ENCODE measurements at places on chromosomes 5 and 9.

- no peak for DNase-seq
These were observed 37.3 kb upstream of the NOTCH1 start for GRCh38 chr9:136582977-136583735.

DNA sequence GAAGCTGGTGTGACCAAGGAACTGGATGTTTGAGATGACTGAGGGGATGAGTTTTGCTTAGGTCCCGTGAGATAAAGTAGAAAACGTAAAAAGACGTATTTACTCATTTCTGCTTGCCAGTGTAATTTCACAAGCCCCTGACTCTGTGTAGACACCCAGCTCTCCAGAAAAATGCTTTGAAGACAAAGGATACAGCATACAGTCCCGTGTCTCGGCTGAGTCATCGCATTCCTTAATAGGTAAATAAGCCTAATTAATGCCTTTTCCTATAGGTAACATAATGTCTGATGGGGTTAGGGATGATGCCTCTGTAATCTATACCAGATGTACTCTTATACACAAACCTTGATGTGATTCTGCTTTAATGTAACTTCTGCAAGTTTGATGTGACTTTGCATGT lies 20.2 kb downstream of the S100Z start:
- no peak for DNase-seq

DNA sequence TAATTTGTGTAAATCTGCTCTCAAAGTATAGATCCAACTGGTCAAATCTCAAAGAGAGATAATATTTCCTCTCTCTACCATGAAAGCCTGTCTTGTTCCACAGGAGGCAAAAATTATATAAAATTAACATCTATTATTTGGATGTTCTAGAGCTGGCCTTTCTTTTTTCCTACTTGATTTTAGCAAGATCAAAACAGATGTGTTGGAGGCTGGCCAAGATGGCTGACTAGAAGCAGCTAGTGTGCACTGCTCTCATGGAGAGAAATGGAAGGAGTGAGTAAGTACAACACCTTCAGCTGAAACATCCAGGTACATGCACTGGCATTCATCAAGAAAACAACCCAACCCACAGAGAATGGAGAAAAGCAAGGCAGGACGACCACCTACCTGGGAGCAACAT lies 298.6 kb upstream of the SLC24A2 start:
- peak; percentile 76 for DNase-seq

GRCh38 chr9:72349240-72349639 lies 15.8 kb downstream of the ZFAND5 start:
- DNase-seq = no peak

GRCh38 chr5:315488-316209 lies 5.9 kb upstream of the AHRR start:
- DNase-seq = no peak

GRCh38 chr9:124721109-124721906 lies 49.8 kb downstream of the NR6A1 start:
- peak; percentile 69 for DNase-seq

DNA sequence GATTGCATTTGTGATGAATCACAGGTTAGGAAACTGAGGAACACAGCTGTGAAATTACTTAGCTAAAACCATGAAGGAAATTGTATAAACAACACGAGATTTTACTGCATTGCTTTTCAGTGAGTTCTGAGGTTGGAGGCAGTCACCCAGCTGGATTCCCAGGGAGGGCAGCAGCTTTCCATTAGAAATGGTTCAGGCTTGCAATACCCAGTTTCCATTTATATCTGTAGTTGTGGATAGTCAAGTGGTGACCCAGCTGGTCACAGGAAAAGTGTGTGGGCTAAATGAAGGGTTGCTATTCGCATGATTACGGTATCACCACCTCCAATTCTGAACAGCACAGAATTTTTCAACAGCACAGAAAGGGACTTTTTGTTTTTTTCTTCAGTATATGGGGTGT lies 34.3 kb upstream of the SPATA31D4 start:
- DNase-seq = no peak

DNA sequence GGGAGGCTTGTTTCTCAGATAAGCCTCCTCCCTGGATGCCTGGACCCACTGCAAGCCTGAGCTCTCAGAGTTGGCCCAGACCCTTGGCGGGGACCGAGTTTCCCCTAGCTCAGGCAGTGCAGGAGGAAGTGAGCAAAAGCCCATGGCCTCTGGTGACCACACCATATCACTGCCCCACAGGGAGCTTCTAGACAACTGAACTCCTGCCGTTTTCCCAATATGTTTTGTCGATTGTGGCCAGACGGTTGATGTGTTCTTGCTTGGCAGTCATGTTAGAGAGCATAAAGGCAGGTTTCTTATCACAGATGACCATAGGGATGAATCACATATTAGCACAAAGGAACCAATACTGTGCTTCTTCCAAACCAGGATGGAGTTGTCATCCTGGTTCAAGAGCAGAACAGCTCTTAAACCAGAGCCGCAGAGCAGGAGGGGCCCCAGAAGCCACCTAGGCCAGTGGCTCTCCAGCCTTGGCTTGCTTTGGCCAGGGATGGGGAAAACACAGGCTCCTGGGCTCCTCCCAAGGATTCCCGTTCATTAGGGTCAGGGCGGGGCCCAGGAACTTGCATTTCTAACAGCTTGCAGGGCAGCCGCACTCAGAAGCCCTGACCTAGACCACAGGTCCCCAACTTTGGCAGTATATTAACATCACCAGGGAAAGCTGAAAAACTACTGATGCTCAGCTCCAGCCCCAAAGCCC lies 113.1 kb upstream of the TBC1D2 start:
- peak; percentile 23 for DNase-seq
